Cortex of kidney (tissue), 1 donor: ENCODE measurements at places on chromosomes 1 and 21.

GRCh38 chr1:219897914-219898313, 30.4 kb downstream of the SLC30A10 start:
- no peak for DNase-seq

GRCh38 chr1:116875391-116875790, 34.3 kb upstream of the PTGFRN start:
- DNase-seq: no peak

- no peak for DNase-seq
These were observed 160.2 kb downstream of the DENND1B start for GRCh38 chr1:197614916-197615692.

GRCh38 chr1:109281680-109282496, 1.1 kb downstream of the PSRC1 start:
- no peak for DNase-seq

DNA sequence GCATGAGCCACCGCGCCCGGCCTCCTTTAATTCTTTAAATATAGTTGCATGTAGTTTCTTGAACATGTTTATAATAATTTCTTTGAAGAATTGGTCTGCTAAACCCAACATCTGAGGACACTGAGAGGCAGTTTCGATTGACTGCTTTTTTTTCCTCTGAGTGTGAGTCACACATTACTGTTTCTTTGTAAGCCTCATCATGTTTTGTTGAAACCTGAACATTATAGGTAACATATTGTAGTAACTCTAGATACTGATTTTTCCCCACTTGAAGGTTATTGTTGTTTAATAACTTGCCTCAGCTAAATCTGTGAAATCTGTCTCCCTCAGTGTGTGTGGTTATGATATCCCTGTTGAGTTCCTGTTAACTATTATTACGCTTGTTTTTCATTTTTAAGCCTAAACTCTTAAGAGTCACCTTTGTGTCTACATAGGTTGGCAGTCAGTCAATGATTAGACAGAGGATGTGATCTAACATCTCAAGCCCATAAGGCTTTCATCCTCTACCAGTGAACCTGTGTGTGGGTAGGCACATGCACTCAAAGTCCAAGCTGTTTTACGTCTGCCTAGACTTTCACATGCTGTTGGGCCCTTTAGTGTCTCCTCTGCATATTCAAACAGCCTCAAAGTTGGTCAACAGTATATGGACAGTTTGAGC, 155.5 kb downstream of the KCNH1 start:
- no peak for DNase-seq

DNA sequence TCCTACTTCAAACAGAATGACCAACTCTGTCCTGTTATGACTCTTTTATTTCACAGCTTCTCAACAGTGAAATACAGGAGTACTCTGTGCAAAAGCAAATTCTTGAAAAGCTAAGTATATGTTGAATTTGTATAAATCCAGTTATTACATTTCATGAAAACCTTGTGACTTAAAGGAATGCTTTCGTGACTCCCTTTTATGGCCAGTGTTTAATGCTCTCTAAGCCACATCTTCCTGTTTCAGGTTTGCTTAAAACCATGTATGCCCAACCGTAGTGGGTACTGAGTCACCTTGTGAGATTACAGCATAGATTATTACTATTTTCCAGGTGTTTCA, 40.2 kb upstream of the KIF1B start:
- no peak for DNase-seq

DNA sequence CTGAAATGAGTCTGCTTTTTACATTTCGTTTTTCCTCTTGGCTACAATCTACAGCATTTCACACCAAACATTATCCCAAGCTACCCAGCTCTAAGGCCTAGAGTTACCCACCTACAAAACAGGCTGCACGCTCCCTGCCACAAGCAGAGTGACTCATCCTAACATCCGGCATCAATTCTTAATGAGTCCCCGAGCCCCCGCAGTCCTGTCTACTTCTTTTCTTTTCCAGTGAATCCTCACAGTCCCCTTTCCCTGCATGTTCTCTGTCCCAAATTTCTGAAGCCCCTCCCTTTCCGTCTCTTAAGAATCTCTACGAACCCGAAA, 650 bp downstream of the PCNX2 start:
- no peak for DNase-seq

GRCh38 chr1:231818337-231818736, 191.7 kb downstream of the DISC1 start:
- DNase-seq: no peak

DNA sequence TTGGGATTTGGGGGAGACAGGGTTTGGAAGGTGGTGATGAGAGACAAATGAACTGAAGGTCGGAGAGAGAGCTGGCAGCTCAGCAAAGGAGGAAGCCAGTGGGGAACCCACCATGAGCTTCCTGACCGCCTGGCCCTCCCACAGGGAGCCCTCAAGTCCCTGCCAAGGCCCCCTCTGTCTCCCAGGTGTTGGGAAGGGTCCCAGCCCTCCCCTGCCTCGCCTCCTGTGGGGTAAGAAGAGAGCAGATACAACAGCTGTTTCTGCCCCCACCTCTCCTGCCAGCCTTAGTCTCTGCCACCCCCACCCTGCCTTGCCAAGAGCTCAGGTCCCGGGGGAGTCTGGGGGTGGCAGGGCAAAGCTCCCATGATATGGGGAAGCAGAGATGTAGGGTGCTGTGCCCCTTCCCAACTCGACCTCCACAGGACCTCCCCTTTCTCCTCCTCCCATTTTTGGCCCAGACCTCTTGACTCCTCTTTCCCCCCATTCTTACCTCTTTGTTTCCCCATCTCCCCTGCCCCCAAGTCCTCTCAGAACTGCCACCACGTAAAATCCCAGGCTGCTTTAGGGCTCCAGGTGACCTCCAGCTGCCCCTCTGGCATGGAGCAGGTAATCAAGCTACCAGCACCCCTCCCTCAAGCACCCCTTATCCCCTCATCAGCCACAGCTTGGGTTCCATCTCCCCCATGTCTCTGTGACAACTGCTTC, 556 bp downstream of the S100A1 start:
- DNase-seq: no peak

DNA sequence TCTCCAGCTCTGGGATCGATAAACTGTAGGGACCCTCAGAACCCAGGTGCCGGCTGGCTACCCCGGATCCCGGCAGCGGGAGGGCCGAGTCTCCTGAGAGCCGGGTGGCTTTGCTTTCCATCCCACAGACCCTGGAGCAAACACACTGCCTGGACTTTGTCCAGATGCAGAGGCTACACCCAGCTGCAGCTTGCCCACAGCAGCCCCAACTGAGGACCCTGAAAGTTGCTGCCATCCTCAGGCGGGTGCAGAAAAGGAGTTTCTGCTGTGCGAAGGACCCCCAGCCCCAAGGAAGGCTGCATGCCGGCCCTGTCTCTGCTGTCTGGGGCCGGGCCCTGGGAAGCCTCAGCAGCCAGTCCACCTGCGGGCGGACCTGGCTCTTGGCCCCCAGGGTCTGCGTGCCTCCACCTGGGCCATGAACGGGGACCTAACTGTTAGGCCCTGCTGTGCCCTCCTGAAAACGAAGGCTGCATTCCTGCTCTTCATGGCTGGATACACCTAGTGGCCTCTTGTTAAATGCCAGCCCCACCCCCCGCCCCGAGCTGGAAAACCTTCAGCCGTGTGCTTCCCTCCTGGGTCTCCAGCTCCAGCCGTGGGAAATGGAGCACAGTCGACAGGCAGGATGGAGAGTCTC, 97.5 kb upstream of the ARHGEF16 start:
- no peak for DNase-seq

DNA sequence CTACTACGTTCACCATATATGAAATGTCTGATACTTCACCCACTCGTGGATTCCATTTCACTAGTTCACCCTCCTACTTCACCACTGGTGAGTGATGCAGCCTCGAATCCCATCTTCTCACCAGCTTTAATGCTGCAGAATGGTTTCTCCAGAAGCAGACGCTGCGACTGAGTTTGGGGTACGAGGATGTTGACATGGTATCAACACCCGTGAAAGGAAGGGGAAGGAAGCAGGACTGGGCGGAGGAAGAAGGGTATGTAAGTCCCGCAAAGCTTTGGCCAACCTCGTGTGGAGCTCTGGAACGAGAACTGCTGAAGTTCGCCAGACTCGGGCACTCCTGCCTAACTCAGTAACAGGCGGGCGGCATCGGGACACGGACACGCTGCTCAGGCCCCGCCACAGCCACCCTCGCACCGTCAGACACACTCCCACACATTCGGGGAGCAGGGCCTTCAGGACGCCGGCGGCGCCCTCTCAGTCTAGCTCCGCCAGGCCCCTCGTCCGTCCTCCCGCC, 833 bp upstream of the DIP2A start:
- no peak for DNase-seq

- DNase-seq: no peak
These were observed 222.7 kb upstream of the PTBP2 start for GRCh38 chr1:96498744-96499340.

- DNase-seq: no peak
These were observed 6.9 kb upstream of the F13B start for GRCh38 chr1:197073978-197074377.

GRCh38 chr1:41878495-41878894, 40.2 kb downstream of the HIVEP3 start:
- DNase-seq: no peak

- no peak for DNase-seq
These were observed 257.0 kb upstream of the TMEM51 start for GRCh38 chr1:14896381-14897079.

DNA sequence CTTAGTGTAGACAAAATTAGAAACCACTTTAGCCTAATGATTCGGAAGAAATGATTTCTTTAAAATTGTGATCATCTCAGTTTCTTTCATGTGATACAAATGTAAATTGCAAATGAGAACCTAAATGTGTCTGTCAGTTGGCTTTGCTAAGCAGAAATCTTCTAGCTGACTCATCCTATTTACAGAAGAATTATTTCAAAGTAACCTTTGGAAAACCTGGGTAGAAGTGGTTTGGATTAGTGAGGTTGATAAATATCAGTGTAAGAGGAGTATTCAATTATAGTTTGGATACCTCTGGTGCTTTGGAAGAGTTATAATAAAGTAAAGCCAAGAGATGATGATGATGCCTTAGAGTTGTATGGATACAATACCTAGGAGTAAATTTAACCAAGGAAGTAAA, 37.4 kb downstream of the CC2D1B start:
- DNase-seq: no peak

- no peak for DNase-seq
These were observed 91.6 kb downstream of the KAZN start for GRCh38 chr1:14689996-14690615.

GRCh38 chr1:216047811-216048572, 375.3 kb downstream of the USH2A start:
- DNase-seq: no peak

GRCh38 chr1:211192227-211192626, 58.3 kb upstream of the KCNH1 start:
- DNase-seq: no peak

GRCh38 chr1:40973912-40974311, 5.6 kb upstream of the CTPS1 start:
- DNase-seq: no peak

GRCh38 chr1:50929376-50929958, 30.6 kb downstream of the FAF1 start:
- no peak for DNase-seq

GRCh38 chr1:49333906-49334305, 557.2 kb upstream of the BEND5 start:
- DNase-seq: no peak

GRCh38 chr1:5164158-5164557, 509.7 kb downstream of the AJAP1 start:
- no peak for DNase-seq

GRCh38 chr1:101444381-101444780, 207.6 kb downstream of the S1PR1 start:
- no peak for DNase-seq

- DNase-seq: no peak
These were observed 65.9 kb downstream of the PIK3CD start for GRCh38 chr1:9717193-9718005.
